ENCODE measurements at places on chromosomes 3 and 15.

DNA sequence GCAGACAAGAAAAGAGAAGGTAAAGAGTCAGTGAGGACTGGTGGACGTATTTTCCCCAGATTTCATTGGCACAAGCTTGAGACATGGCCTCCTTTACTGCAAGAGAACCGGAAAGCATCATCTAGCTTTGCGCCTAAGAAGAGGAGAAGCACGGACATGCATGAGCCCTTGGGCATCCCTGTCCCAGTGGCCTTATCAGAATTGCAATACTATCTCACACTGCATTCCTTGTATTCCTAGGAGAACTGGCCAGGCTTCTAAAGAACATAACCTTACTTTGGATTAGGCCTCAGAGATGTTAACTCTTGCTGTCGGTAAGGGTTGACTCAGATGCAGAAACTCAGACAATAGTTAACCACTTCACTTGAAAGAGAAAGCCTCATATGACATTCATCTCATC is 229.5 kb upstream of the PRICKLE2 start:
- DNase-seq = no peak

- DNase-seq = no peak
These were observed 11.3 kb downstream of the TMEM108 start for GRCh38 chr3:133049491-133049890.

DNA sequence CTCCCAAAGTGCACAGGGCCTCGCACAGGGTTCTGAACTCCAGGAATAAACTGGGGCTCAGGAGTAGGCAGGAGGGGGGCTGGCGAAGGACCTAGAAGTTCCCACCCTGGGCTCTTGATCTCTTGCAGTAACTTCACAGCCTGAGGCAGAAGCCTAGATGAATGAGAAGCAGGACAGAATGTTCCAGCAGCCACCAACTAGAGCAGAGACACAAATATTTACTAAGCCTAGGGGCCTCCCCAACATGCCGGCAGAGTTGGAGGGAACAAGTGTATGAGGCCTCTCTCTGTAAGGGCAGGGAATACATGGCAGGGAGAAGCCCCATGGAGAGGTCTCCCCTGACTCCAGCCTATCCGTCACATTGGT is 25.3 kb upstream of the C15orf39 start:
- DNase-seq = no peak

DNA sequence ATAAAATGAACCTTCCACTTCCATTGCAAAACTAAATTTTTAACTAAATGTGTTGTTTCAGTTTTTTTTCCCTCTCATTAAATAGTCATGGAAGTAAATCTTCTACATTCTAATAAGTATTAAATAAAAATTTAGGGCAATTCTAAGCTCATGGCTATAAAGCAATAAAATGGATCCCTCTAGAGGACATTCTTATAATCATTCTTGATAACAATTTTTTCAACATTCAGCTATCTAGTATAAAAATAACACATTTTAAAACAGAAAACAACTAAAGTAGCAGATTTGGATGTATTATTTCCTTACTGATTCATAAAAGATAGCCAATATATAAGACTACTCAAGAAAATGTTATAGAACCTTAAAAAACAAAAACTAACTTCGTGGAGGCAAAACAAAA is 393.1 kb downstream of the PLOD2 start:
- no peak for DNase-seq

DNA sequence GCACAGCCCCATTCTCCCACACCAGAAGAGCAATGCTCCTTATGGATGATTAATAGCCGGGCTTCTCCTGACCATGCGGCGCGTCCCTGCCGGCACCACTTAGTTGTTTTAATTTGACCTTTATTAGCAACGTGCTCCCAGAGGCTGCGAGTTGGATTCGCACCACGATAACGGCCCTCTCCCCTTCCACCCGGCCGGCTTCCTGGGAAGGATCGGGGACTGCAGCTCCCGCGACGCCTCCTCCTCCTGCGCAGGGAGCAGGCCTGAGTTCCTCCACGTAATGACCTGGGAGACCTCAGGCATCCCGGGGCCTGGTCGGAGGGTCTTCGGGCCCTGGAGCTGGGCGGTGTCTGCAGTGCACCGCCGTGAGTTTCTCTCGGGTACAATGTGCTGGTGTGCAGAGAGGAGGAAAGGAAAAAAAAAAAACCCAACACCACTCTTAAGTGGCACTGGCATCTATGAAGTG is 243.3 kb upstream of the TOPAZ1 start:
- DNase-seq = no peak

GRCh38 chr3:13404626-13405452 is 15.3 kb downstream of the NUP210 start:
- no peak for DNase-seq

DNA sequence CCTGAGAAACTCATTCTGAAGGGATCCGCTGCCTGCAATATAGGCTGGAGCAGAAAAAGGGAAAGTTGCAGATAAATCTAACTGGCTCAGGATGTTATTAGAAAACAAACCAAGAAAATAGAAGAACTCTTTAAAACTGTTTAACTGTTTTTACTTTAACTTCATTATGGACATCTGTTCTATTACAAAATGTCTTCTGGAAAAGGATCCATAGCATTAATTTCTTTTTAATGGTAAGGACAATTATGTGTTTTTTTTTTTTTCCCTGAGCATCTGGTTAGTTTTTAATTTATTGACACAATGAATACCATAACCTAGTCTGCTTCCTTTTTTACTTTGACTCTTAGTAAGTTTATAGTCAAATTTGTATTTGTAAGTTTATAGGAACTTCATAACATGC is 239.5 kb downstream of the NAALADL2 start:
- no peak for DNase-seq

GRCh38 chr15:45471151-45471550 is 51.4 kb downstream of the SLC30A4 start:
- no peak for DNase-seq

DNA sequence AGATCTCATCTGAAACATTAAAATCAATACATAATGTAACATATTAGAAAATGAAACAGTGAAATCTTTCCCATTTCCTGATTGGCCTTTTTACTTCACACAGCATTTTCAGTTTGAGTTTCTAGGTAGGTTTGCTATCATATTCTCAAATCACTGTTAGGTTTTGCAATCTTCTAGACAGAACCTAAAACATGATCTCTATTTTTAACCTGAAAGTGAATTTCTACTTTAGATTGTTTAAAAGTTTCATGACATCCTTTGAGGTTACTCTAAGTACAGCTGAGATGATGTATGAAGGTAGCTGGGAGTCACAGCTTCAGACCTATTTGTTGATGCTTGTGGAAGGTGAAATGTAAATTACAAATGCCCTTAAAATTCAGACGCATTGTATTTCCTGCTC is 118.4 kb upstream of the GPR149 start:
- DNase-seq = no peak

GRCh38 chr3:143352850-143353550 is 233.4 kb downstream of the CHST2 start:
- no peak for DNase-seq

GRCh38 chr3:136562026-136562425 is 190.2 kb downstream of the STAG1 start:
- no peak for DNase-seq

DNA sequence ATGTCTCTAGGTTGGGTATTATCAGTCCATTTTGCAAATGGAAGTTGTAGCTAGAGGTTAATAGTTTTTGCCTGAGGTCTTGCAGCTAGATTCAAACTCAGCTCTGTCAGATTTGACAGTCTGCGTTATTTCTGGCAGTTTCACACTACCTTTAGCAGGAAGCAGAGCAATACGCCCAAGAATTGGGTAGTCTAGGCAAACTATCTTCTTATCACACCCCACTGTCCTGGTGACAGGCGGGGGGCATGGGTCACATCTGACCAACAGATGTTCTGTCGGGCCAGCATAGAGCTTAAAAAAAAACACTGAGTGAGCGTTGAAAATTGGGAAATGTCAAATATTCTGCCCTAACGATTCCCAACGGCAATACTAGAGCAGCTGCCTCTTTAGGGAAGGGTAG is 5.7 kb downstream of the GPR160 start:
- DNase-seq = no peak

DNA sequence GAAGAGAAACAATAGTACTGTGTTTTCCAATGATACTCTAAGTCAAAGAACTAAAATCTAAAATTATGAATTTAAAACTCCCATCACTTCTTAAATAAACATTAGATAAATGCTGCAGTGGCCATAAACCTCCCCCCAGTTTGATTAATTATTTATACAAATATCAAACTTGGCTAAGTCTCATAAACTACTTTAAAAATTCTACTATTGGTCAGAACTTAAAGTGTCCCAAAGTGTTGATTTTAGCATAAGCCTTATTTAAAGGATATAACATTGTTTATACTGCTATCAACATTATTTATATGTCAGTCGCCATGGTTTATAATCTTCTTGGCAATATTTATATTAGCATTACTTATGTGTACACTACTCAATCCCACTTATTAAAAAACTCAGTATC is 132.4 kb downstream of the SCAPER start:
- no peak for DNase-seq

- DNase-seq = no peak
These were observed 213.0 kb downstream of the PTPRG start for GRCh38 chr3:61774279-61774890.

GRCh38 chr3:124229836-124230235 is 237.9 kb upstream of the ROPN1 start:
- no peak for DNase-seq
